ENCODE measurements at places on chromosomes 3 and 15. TPM values are rescaled to one million over a fixed set of nuclear protein-coding genes. Genes with fewer than 3 reads are reported as not detected.

DNA sequence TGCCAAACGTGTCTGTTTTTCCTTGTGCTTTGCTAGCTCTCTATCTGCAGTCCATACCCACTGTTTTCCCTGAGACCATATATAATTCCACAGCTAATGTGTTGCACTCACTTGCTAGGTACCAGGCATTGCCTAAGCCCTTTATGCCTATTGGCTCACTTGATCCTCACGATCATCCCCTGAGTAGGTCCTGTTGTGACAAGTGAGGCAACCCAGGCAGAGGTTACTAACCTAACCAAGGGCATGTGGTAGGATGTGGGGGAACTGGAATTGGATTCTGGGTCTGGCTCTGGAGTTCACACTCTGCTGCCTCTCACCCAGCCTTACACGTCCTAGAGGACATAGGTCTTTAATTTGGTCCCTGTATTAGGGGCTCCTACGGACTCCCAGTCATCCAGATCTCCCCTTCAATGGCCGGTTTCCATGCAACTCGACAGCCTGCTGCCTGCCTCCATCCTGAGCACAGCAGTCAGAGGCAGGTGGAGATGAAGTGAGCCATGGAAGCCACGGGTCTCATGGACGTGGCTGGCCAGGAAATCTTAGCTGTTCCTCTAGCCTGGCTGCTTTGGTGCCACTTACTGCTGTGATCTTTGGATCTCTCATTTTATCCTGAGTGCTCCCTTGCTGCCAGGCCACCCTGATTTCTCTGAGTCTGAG lies 38.9 kb upstream of the MYZAP start:
- no peak for DNase-seq

DNA sequence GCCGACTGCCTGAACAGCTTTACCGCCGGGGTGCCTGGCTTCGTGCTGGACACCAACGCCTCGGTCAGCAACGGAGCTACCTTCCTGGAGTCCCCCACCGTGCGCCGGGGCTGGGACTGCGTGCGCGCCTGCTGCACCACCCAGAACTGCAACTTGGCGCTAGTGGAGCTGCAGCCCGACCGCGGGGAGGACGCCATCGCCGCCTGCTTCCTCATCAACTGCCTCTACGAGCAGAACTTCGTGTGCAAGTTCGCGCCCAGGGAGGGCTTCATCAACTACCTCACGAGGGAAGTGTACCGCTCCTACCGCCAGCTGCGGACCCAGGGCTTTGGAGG lies 815 bp downstream of the SPINT1 start:
- DNase-seq: peak; percentile 41

GRCh38 chr15:63276342-63277037 lies 915 bp upstream of the APH1B start:
- no peak for DNase-seq

Gene MYH15
- not detected for polyA plus RNA-seq

Gene DUOXA1
- not detected for polyA plus RNA-seq

Gene SRGAP3
- polyA plus RNA-seq: 0.81 TPM

Gene KBTBD13
- polyA plus RNA-seq: not detected

Data from CD14-positive monocyte (primary cell).